Activated CD4-positive, alpha-beta T cell treated with anti-CD3 and anti-CD28 coated beads for 1 hour (primary cell): ENCODE measurements at places on chromosomes 5 and 9.

GRCh38 chr5:27682600-27682999, 644.2 kb upstream of the CDH9 start:
- no peak for DNase-seq

DNA sequence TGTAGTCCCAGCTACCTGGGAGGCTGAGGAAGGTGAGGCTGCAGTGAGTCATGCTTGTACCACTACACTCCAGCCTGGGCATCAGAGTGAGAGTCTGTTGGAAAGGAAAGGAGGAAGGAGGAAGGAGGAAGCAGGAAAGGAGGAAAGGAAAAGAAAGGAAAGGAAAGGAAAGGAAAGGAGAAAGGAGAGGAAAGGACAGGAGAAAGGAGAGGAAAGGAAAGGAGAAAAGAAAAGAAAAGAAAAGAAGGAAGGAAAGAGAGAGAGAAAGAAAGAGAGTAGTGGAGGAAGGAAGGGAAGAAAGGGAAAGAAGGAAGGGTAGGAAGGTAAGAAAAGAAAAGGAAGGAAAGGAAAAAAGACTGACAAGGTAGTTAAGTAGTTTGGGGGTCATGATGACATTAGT, 162.6 kb upstream of the SLC12A2 start:
- DNase-seq = no peak

DNA sequence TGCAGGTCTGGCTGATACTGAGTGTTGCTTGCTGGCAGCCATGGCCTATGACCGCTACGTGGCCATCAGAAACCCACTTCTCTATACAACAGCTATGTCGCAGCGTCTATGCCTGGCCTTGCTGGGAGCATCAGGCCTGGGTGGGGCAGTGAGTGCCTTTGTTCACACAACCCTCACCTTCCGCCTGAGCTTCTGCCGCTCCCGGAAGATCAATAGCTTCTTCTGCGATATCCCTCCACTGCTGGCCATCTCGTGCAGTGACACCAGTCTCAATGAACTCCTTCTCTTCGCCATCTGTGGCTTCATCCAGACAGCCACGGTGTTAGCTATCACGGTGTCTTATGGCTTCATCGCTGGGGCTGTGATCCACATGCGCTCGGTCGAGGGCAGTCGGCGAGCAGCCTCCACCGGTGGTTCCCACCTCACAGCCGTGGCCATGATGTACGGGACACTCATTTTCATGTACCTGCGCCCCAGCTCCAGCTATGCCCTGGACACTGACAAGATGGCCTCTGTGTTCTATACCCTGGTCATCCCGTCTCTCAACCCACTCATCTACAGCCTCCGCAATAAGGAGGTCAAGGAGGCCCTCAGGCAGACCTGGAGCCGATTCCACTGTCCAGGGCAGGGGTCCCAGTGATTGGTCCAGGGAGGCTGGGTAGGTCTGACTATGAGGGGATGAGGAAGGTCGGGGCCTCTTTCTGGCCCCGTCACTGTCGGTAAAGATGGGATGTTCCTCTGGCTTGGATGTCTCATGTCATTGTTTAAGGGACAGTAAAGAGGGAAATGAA, 718 bp downstream of the OR5C1 start:
- no peak for DNase-seq

- DNase-seq = no peak
These were observed 7.7 kb upstream of the HAVCR2 start for GRCh38 chr5:157116483-157116954.

DNA sequence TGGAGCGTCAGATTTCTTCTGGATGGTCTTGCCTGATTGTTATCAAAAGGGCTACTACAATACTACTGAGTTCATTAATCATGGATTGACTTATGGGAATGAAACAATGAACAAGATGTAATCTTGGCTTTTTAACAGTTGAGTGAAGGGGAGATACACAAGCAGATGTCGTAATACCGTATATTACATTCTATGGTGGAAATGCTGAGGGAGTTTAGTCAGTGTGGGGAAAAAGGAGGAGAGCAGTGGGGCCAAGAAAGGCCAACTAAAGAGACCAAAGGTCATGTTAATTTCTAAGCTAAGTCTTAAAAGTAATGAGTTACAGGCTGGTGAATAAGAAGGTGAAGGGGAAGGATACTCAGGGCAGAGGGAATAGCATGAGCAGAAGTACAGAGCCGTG, 29.0 kb upstream of the PSAT1 start:
- DNase-seq = no peak

DNA sequence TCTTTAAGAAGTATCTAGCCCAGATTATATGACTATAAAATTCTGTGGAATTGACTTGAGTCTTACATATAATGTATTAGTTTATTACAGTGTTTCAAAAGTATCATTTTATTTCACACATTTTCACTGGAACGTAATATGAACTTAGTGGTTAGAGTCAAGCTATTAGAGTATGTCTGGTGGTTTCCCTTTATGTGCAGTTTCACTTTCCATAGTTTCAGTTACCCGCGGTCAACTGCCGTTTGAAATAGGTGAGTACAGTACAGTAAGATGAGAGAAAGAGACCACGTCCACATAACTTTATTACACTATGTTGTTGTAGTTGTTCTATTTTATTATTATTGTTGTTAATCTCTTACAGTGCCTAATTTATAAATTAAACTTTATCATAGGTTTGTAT, 50.5 kb downstream of the COMMD10 start:
- no peak for DNase-seq

DNA sequence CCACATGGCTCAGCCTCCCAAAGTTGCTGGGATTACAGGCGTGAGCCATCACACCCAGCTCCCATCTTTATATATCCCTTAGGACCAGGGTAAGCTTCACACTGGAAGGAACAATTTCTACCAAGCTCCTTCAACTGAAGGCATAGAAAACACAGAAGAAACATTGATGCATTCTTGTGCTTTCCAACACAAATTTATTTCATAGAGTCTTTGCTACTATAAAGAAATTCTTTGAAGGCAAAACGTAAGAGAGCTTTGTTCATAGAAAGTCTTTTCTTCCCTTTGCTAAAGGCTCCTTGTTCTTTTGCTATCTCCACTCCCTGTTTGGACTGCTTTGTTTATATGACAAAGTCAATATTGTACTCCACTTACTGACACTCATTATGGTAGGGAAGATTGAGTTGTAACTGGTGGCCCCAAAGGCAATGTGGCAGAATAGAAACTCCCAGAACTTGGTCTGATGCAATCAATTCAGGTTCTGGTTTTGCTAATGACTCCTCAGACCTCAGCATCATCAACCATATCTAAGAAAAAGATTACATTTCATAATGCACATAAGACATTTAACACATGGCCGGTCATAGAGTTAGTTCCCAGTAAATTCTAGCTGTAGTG, 97.4 kb upstream of the CLINT1 start:
- DNase-seq = no peak

- DNase-seq = no peak
These were observed 6.6 kb upstream of the STC2 start for GRCh38 chr5:173334808-173335207.
